ENCODE measurements at places on chromosomes 7 and 10.

GRCh38 chr7:35334506-35334905 is 80.6 kb upstream of the TBX20 start:
- DNase-seq = no peak

GRCh38 chr10:69014171-69014570 is 25.6 kb downstream of the KIFBP start:
- no peak for DNase-seq

DNA sequence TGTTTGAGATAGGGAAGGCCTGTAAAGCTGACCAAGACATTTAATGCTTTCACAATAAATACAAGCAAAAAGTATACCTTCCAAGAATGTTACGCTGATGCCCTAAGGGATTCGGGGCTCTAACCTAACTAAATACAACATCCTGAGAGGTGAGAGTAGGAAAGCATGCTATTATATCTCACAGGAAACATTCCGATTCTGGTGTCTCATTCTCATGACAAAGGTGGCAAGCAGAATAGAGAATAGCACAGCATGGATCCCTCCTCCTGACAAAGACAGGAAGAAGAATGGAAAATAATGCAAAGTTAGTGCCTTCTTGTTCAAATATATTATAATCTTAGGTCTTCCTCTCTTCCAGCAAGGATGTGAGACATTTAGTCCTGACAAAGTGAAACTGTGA is 504.3 kb downstream of the TFEC start:
- no peak for DNase-seq

DNA sequence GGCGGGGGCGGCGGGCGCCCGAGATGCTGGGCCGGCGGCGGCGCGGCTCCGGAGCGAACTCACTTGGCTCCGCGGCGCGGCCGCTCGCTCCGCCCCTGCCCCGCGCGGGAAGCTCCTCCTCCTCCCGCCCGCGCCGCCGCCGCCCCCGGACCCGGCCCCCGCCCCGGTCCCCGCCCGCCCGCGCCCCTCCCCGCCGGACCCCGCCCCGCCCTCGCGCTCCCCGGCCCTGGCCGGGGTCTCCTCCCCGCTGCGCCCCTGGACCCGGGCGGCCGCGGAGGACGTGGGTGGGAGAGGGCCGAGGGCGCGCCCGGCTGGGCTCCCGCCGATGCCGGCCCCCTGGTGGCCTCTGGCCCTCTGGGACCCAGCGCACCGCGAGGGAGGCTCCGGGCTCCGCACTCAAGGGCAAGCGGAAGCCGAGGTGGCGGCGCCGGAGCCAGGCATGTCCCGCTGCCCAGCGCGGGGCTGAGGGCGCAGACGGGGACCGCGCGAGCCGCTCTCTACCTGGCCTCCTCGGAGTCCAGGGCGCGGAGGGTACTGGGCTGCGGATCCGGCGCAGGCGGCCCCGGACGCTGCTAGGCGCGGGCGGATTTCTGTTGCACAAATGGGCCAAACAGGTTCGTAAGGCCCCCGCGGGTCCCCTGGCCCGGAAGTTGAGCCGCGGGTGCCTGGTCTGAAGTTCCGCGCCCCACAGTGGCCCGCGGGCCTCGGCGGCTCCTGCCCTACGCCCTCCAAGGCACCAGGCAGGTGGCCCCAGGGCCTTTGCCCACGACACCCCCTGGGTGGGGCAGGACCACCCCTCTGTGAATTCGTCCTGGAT is at the start of gene TCERG1L:
Gene TCERG1L, minus strand, starts transcription at position 61 of the 817 bp plus-strand sequence. CDS start 86 bp downstream, outside the sequence.
- peak; percentile 11 for DNase-seq

DNA sequence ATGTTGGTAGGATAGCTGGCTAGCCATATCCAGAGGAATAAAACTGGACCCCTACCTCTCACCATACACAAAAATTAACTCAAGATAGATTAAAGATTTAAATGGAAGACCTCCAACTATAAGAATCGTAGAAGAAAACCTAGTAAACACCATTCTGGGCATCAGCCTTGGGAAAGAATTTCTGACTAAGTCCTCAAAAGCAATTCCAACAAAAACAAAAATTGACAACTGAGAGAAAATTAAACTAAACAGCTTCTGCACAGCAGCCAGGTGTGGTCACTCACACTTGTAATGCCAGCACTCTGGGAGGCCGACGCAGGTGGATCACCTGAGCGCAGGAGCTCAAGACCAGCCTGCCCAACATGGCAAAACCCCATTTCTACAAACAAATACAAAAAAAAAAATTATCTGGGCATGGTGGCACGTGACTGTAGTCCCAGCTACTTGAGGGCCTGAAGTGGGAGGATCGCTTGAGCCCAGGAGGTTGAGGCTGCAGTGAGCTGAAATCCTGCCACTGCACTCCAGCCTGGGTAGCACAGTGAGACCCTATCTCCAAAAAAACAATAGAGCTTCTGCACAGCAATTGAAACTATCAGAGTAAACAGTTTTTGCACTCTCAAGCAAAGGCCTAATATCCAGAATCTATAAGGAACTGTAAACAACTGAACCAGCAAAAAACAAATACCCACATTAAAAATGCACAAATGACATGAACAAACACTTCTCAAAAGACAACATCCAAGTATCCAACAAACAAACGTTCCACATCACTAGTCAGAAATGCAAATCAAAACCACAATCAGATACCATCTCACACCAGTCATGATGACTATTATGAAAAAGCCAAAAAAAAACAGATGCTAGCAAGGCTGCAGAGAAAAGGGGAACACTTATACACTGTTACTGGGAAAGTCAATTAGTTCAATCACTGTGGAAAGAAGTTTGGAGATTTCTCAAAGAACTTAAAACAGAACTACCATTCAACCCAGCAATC is 4.8 kb downstream of the CRPPA start:
- no peak for DNase-seq

DNA sequence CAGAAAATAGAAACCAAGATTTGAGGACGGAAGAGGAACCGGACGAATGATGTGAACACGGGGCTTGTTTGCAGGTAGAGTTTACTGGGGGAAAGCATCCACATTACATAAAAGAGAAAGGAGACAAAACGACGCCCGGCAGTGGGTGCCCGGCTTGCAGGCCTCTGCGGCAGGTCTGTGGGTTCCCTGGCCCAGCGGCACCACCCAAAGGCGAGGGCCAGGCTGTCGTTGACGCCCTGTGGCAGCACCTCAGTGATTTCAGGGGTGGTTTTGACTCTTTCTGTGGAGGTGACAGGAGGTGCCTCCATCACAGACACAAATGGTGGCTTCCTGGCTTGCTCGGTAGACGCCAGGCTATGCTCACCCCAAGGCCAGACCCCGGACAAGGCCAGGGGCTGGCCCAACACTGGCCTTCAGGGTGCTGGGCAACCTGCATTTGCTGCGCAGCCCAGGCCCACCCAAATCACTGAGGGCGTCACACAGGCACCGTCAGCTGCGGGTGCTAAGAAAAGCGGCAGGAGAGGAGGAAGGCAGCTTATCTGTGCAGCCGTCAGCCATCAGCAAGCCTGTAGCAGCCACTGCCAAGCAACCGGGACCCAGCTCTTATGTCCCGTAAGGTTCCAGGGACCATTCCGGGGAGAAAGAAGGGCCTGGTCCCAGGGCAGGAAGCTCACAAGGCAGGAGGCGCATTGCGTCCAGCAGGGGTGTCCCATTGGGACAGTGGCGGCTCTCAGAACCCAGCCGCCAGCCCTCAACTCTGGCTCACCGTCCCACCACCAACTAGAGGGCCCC is 230.3 kb downstream of the PTPRN2 start:
- DNase-seq = no peak

DNA sequence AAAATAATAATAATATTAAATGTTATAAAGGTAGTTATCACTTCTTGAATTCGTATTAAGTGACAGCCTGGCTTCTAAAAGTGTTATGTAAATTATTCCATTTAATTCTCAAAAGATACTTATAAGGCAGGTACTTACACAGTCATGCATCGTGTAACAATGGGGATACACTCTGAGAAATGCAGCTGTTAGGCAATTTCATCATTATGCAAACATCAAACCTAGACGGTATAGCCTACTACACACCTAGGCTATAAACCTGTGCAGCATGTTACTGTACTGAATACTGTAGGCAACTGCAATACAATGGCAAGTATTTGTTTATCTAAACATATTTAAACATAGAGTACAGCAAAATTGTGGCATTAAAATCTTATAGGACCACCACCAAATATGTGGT is 1.5 kb downstream of the IFIT1 start:
- no peak for DNase-seq

GRCh38 chr10:59011972-59012632 is 164.3 kb upstream of the PHYHIPL start:
- no peak for DNase-seq

- DNase-seq = no peak
Observed at GRCh38 chr10:131810805-131811629, 89.8 kb upstream of the PPP2R2D start.

GRCh38 chr7:44141221-44141850 is at the start of gene MYL7:
TSS of gene MYL7 (minus strand) at chr7:44141332. CDS start at chr7:44141305, 27 bp downstream.
- DNase-seq = no peak

GRCh38 chr7:135224027-135224426 is 9.6 kb upstream of the STRA8 start:
- no peak for DNase-seq

GRCh38 chr10:49629431-49629881 is 15.6 kb downstream of the CHAT start:
- no peak for DNase-seq

GRCh38 chr10:77974396-77975074 is 48.0 kb upstream of the DLG5 start:
- DNase-seq = peak; percentile 25

DNA sequence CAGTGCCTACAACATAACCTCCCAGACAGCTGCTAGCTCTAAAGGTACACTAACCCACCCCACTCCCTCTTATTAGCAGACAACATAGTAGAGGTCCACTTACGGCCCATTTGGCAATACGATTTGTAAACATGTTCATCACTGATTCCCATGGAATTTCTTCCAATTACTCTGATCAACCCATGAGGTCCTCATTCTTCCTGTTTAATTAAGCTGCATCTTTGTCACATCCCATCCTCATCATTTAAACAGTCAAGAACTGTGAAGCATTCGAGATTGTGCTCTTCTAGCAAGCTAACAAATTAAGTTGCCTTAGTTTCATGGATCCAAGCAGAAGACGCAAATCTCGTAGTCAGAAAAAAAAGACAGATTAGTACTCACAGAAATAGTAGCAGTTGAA is 622.2 kb upstream of the VSTM2A start:
- DNase-seq = no peak

DNA sequence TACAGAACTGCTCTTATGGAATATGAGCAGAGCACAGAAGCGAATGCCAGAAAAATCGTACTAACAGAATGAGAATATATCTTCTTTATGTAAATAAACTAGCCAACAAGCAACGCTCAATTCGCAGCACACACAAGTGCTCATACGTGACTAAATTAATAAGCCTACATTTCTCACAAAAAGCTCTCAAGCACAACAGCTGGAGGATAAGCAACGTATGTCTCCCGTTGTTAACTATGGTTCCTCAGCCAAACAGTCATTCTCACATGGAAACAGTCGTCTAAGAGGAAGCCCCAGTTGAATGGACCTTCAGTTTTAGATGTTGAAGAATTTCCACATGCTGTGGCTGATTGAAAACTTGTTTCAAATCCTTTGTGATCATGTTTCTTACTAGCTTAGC is 110.4 kb downstream of the PKD1L1 start:
- DNase-seq = no peak

DNA sequence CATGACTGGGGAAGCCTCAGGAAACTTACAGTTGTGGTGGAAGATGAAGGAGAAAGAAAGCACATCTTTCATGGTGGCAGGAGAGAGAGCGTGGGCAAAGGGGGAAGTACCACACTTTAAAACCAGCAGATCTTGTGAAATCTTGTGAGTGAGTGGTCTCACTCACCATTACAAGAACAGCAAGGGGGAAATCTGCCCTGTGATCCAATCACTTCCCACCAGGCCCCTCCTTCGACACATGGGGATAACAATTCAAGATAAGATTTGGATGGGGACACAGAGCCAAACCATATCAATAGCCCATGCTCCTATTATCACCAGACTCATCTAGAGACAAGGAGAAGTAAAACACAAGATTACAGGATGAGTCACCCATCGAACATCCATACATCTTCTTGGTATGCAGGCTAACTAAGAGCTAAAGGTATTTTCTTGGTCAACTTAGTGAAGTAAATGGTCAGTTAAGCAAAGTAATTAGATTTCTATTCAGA is 55.3 kb upstream of the YAE1 start:
- peak; percentile 61 for DNase-seq

GRCh38 chr10:132838346-132838970 is 52.5 kb upstream of the NKX6-2 start:
- no peak for DNase-seq

- DNase-seq = no peak
Observed at GRCh38 chr7:69635555-69636185, 37.4 kb downstream of the AUTS2 start.

- no peak for DNase-seq
Observed at GRCh38 chr10:84590327-84591193, 262.2 kb downstream of the CCSER2 start.

DNA sequence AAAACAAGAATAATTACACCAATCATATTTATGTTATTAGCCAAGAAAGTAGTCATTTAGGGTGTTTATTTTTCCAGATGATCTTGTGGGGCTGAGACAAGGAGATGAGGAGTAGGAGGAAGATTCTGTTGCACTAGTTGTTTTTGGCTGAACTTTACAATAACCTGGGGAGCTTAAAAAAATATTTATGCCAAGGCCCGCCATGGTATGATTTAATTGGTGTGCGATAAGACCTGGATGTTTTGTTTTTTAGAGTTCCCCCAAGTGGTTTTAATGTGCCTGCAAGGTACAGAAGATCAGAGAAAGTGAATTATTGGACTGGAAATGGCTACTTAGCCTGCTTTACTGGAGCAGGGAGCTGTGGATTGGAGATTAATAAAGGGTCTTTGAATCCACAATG is 7.1 kb upstream of the ZNF282 start:
- DNase-seq = no peak

- DNase-seq = no peak
Observed at GRCh38 chr10:96271016-96271815, at the start of gene BLNK. TSS of gene BLNK (minus strand) at chr10:96271569. CDS start at chr10:96271398, 171 bp downstream.

DNA sequence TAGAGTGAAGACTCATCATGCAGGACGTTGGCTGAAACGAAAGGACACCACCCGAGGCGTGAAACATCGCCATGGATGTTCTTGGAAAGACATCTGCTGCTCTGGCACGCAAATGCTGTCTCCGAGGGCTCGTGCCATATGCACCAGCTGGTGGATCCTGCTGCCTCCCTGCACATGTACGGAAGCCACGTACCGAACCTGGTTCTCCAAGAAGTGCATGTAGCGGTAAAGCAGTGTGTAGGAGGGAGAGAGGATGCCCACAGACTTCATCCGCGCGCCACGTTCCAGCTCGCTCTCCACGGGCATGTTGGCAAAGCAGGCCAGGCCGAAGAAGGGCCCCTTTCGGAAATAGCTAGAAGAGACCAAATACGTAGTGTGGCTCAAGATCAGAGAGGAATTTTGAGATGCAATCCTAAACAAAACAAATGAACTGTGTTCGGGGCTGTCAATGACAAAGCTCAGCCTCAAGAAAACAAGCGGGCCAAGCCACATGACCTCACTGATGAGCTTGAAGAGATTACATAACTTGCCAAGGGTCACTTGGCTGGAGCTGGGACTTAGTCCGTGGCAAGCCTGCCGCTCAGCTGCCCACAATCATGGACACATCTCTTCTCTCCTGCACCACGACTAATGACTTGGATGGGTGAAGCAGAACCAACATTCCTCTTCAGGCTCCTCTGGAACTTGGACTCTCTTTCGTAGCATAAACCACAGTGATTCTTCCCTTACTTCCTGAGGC is 16.5 kb downstream of the DENND11 start:
- no peak for DNase-seq

All from activated CD8-positive, alpha-beta T cell treated with anti-CD3 and anti-CD28 coated beads for 36 hours (primary cell).